Cortex of kidney (tissue), 1 donor: ENCODE measurements at places on chromosomes 2 and 18.

DNA sequence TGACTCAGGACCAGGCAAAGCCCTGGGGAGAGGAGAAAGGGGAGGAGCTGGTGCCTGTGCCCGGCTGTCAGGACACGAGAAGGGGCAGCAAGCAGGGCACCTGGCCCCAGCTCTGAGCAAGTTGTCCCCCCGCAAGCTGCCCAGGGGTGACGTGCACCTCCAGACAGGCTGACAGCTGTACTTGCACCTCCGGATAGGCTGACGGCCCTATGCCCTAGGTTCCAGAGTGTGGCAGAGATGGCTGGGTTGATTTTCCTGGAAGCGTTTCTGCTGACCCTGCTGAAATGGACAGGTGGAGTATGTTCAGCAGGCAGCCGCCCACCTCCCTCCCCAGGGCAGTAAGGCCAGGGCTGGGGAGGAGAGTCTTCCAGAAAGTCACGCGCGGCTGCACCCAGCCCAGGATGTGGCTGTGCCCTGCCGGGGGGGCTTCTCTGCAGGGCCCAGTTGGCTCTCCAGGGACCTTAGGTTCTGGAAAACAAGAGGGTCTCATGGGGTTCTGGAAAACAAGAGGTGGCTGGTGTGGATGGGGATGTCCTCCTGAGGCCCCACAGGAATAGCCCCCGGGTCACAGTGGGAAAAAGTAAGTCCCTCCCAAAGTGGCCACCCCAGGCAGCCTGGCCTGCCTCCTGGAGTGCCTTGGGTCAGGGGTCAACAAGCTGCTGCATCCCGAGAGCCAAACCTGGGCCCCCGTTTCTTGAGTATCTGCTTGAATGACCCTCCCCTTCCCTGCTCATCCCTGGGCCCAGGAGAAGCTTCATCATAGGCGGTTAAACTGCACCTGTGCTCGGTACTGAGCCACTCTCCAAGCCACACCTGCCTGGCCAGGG lies 71.4 kb upstream of the OTOS start:
- DNase-seq = no peak

DNA sequence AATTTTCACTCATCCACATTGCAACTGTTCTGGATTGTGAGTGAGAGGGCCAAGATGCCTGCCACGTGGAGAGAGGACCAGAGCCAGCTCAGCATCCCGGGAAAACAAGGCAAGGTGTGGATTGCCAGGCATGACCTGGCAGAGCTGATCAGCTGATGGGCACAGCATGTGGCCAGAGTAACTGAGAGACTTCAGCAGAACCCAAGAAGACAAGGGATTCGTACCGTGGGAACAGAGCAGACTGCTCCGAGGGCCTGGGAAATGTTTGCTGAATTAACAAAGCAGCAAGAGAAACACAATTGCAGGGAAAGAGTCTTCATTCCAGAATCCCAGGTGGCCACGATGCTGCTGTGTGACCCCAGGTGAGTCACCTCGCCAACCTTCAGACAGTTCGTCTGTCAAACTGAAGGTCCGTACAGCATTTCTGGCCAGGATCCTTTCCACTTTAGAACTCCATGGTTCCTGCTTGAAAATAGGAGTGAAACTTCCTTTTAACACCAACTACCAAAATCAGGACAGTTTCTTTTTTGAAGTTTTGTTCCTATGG lies 26.3 kb upstream of the POMC start:
- no peak for DNase-seq

DNA sequence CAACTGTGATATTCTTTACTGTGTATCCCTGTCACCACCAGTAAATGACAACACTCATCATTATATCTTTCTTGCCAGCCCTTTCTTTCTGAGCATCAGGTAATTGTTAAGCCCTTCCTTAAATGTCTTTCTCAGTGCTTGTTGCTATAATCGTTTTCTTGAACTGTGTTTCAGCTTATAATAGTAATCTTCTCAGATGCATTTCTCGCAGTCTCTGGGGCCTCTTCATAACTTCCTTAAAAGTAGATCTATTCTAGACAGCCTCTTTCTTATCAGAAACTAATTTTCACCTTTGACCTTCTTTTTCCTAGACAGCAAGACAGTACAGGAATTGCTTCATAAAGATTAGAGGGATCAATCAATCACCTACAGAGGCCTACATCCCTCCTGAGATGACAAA lies 648.1 kb downstream of the CPS1 start:
- DNase-seq = no peak

- no peak for DNase-seq
Measured at GRCh38 chr2:175463589-175464310, 282.2 kb upstream of the ATP5MC3 start.

DNA sequence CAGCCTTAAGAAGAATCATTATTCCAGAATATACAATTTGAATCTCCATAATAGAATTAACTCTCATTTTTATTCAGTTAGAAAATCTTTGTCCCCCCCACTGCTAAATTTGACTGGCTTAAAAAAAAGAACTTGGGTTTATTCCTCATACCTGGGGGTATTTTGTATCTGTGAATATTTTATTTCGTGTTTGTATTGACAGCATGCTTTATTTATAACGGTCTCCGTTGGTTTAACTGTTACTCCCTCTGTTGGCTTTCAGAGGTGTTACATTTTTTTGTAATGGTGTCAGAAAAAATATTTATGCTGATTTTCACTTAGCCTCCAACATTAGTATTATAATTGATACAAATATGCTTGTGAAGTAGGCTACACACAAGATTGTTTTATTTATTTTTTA lies 109.1 kb downstream of the HAUS1 start:
- no peak for DNase-seq

- no peak for DNase-seq
Measured at GRCh38 chr2:64105670-64106461, 38.4 kb downstream of the PELI1 start.
